Cerebellum (tissue), 4 donors: ENCODE measurements at places on chromosomes 2 and 18. TPM values are rescaled to one million over a fixed set of nuclear protein-coding genes. Genes with fewer than 3 reads are reported as not detected.

DNA sequence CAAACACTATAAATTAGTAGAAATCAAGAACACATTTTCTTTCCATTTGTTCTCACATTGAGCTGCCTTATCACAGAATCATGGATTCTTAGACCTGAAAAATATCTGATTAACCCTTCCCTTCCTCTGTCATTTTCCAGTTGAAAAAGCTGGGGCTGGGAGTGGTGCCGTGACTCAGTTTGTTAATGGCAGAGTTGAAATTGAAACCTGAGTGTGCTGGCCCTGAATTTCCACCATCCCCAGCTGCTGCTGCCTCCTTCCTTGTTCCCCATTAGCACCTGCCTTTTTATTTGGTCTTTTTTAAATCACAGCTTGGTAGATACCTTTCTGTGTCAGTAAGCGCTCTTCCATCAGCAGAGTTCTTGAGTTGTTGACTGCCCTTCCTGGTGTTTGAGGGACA lies 10.6 kb downstream of the FARP2 start:
- no peak for DNase-seq

The CCT7 gene
- 96.3 TPM for total RNA-seq

- no peak for DNase-seq
Measured at GRCh38 chr18:27274901-27275300, 89.8 kb upstream of the CHST9 start.

The FABP1 gene
- total RNA-seq, result 1.1 TPM

- DNase-seq, result no peak
Measured at GRCh38 chr18:28905509-28905908, 728.6 kb upstream of the CDH2 start.

DNA sequence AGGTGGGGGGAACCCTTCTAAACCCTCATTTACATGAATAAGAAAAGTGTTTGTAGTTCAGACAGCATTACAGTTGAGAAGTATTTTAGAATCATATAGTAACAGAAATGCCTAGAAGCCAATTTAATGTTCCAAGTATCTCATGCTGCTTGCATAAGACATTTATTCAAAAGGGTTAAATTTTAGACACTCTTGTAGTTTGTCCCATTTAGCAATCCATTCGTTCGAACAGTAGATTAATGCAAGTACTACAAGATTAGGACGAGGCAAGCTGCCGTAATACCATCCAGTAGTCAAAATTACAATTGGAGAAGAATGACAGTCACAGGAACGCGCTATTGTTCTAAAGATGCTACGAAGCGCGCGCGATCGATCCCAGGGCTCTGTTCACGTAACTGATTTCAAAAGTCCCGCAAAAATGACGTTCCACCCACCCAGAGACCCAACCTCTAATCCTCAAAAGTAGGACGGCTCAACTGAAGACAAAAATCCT lies 1.2 kb downstream of the TMEM237 start:
- DNase-seq, result no peak

DNA sequence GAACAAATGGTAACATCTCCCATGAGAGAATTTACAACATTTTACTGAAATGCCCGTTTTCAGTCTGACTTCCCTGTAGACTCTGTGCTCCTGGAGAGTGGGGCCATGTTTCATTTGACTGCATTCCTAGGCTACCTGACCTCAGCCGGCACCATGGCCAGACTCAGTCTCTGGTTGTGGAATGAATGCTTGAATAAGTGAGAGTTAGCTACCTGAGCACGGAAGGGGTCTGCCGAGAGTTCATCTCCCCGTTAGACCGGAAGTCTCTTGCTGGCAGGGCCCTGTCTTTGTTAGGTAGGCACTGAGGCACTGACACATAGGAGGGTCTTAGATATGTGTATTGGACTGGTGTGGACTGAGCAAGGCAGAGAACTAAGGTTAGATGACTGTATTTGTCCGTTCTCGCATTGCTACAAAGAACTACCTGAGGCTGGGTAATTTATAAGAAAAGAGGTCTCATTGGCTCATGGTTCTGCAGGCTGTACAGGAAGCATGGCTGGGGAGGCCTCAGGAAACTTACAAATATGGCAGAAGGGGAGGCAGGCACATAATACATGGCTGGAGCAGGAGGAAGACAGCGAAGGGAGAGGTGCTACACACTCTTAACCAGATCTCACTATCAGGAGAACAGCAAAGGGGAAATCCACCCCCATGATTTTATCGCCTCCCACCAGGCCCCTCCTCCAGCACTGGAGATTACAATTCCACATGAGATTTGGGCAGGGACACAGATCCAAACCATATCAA lies 271.2 kb downstream of the GLI2 start:
- DNase-seq, result no peak

DNA sequence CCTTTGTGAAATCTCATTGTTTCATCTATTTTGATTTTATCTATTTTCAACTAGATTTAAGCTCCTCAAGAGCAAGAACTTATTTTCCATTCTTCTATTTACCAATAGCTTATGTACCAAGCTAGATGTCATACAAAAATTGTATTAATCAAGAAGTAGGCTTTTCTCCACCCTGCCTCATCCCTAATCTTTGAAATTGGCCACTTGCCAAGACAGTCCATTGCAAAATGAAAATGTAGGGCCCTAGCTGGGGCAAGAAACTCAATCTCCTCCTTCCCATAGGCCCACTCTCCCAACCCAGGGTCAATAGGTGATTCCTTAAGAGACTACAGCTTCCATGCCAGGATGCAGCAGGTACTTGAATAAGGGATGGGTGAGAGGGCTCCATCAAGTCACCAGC lies 39.3 kb upstream of the STPG4 start:
- no peak for DNase-seq
